ENCODE measurements at places on chromosomes 12 and 14. TPM values are rescaled to one million over a fixed set of nuclear protein-coding genes. Genes with fewer than 3 reads are reported as not detected.

The IL26 gene
- total RNA-seq, result not detected

The ATL1 gene
- 8.4 TPM for total RNA-seq

The EPYC gene
- not detected for total RNA-seq

The SDR9C7 gene
- total RNA-seq, result not detected

The TAS2R20 gene
- 1.3 TPM for total RNA-seq

GRCh38 chr12:2212971-2213869 lies 160.4 kb downstream of the CACNA1C start:
- no peaks in the 10 kb centered on the region for H3K27me3 ChIP-seq
- H3K27ac ChIP-seq, result no peak overlapping the region
- H3K4me3 ChIP-seq, result no peak overlapping the region
- no peak for DNase-seq

- H3K27ac ChIP-seq, result no peak overlapping the region
- no peaks in the 10 kb centered on the region for H3K4me1 ChIP-seq
- H3K36me3 ChIP-seq, result no peaks in the 10 kb centered on the region
- no peak for DNase-seq
- H3K27me3 ChIP-seq, result peaks cover 4% of the 10 kb centered on the region
Measured at GRCh38 chr12:94813314-94813713, 163.0 kb upstream of the TMCC3 start.

DNA sequence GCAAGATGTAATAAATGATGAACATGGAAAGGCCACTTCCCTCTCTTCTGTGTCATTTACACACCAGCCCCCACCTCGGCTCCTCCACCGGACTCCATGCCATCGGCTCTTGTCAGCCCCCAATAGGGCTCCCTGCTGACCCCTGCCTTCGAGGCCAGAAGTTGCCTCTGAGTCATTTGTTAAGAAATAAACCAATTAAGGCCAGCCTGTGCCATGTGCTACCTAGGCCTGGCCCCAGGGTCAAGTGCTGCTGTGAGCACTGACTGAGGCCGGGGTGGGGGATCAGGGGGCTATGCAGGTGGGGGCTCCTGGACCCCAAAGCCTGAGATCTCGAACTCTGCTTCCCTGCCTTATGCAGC lies 53.2 kb downstream of the TESC start:
- no peaks in the 10 kb centered on the region for H3K36me3 ChIP-seq
- DNase-seq, result no peak
- H3K4me1 ChIP-seq, result peaks cover 9% of the 10 kb centered on the region
- no peaks in the 10 kb centered on the region for H3K27me3 ChIP-seq
- no peak overlapping the region for H3K27ac ChIP-seq
- no peak overlapping the region for H3K4me3 ChIP-seq

- H3K27ac ChIP-seq, result no peak overlapping the region
- no peak overlapping the region for H3K4me3 ChIP-seq
- DNase-seq, result no peak
- H3K27me3 ChIP-seq, result no peaks in the 10 kb centered on the region
- peaks cover 53% of the 10 kb centered on the region for H3K36me3 ChIP-seq
- H3K4me1 ChIP-seq, result peaks cover 18% of the 10 kb centered on the region
Measured at GRCh38 chr14:23558346-23559009, 2.4 kb downstream of the THTPA start.

DNA sequence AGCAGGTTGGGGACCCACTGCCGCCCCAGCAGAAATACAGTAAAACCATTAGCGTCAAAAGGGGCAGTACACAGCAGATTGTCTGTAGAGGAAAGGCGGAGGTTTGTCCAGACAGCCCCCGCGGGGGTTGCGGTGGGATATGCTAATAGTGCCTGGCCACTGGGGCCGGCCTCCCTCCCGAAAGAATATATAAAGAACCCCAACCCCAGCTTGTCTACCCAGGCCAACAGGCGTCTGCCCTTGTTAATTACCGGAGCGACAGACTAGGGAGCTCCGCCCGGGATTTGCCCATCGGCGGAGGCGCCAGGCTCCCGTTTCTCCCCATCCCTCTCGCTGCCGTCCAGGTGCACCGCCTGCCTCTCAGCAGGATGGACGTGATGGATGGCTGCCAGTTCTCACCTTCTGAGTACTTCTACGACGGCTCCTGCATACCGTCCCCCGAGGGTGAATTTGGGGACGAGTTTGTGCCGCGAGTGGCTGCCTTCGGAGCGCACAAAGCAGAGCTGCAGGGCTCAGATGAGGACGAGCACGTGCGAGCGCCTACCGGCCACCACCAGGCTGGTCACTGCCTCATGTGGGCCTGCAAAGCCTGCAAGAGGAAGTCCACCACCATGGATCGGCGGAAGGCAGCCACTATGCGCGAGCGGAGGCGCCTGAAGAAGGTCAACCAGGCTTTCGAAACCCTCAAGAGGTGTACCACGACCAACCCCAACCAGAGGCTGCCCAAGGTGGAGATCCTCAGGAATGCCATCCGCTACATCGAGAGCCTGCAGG lies at the start of gene MYF5:
Gene MYF5, plus strand, starts transcription at position 217 of the 774 bp plus-strand sequence. Its CDS starts 152 bp downstream, at position 369.
- no peak within 1 kb of the TSS for H3K4me3 ChIP-seq
- no peaks in the 10 kb centered on the region for H3K4me1 ChIP-seq
- H3K27ac ChIP-seq, result no peak within 1 kb of the TSS
- DNase-seq, result no peak

DNA sequence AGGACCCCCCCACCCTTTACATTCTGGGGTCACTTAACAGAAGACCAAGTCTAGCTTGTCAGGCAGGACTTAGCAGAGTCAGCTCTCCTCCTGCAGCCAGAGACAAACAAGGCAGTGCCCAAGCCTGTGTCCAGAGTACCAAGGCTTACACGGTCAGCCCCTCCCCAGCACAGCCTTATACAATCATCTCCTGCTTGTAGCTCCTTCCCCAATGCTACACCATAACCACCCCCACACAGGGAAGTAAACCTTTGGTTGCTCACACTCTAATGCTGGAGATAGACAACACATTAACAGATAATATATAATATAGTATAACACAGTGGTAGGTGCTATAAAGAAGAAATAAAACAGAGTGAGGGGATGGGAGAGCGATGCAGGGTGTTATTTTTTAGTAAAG lies 175.4 kb upstream of the PWP1 start:
- no peak for DNase-seq
- no peaks in the 10 kb centered on the region for H3K4me1 ChIP-seq
- H3K36me3 ChIP-seq, result no peaks in the 10 kb centered on the region
- H3K27me3 ChIP-seq, result no peaks in the 10 kb centered on the region

DNA sequence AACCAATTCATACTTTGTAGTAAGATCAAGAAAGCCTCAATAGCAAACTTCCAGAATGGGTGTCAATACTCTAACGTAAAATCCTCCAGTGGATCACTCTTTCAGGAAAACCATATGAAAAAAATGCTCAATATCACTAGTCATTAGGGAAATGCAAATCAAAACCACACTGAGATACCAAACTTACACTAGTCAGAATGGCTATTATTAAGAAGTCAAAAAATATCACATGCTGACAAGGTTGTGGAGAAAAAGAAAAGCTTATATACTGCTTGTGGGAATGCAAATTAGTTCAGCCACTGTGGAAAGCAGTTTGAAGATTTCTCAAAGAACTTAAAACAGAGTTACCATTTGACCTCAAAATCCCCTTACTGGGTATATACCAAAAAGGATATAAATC lies 49.5 kb upstream of the ATXN7L3B start:
- H3K4me3 ChIP-seq, result no peak overlapping the region
- H3K27ac ChIP-seq, result no peak overlapping the region
- H3K27me3 ChIP-seq, result no peaks in the 10 kb centered on the region

DNA sequence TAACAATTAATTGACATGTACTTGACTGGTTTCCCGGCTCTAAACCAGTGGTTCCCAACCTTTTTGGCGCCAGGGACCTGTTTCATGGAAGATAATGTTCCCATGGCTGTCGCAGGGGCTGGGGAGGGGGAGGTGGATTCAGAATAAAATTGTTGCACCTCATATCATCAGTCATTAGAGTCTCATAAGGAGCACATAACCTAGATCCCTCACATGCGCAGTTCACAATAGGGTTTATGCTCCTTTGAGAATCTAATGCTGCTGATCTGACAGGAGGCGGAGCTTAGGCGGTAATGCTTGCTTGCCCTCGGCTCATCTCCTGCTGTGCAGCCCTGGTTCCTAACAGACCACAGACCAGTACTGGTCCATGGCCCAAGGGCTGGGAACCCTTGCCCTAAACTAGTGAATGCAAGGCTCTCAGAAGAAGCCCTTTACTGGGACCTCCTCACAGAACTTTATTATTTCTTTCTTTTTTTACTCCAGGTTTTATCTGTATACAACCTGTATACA lies 86.4 kb upstream of the SINHCAF start:
- no peaks in the 10 kb centered on the region for H3K4me1 ChIP-seq
- H3K4me3 ChIP-seq, result no peak overlapping the region
- no peaks in the 10 kb centered on the region for H3K27me3 ChIP-seq
- no peak for DNase-seq
- peaks cover 9% of the 10 kb centered on the region for H3K36me3 ChIP-seq

DNA sequence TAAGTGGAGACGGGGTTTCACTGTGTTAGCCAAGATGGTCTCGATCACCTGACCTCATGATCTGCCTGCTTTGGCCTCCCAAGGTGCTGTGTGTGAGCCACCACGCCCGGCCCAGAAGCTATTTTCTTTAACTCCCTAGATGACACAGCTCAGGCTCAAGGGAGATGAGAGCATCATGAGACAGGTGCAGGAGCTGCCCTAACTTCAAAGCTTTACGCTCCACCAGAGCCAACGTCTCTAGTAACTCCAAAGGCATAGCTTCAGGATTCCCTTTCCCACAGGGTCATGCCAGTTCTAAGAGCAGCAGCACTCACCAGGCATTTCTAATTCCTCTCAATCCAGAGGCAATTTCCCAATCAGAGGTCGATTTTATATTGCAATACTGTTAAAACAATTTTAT lies 21.0 kb downstream of the NDUFA12 start:
- peaks cover 7% of the 10 kb centered on the region for H3K36me3 ChIP-seq
- no peak for DNase-seq
- H3K27ac ChIP-seq, result no peak overlapping the region
- H3K27me3 ChIP-seq, result no peaks in the 10 kb centered on the region
- H3K4me3 ChIP-seq, result no peak overlapping the region
- H3K4me1 ChIP-seq, result no peaks in the 10 kb centered on the region

DNA sequence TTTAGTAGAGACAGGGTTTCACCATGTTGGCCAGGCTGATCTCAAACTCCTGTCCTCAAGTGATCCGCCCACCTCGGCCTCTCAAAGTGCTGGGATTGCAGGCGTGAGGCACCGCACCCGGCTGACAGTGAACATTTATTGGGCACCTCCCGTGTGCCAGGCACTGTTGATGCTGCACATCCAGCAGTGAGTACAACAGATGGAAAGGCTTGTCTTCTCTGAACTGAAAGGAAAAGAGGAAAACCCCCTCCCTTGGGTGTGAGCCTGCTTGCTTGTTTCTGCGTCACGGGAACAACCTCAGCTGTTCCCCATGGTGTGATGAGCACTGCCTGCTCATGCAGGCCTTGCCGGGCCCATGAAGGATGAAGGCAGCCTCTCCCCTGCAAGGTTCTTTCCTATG lies 39.5 kb downstream of the DGLUCY start:
- H3K36me3 ChIP-seq, result peaks cover 27% of the 10 kb centered on the region
- H3K4me3 ChIP-seq, result no peak overlapping the region
- no peak overlapping the region for H3K27ac ChIP-seq
- no peaks in the 10 kb centered on the region for H3K27me3 ChIP-seq

DNA sequence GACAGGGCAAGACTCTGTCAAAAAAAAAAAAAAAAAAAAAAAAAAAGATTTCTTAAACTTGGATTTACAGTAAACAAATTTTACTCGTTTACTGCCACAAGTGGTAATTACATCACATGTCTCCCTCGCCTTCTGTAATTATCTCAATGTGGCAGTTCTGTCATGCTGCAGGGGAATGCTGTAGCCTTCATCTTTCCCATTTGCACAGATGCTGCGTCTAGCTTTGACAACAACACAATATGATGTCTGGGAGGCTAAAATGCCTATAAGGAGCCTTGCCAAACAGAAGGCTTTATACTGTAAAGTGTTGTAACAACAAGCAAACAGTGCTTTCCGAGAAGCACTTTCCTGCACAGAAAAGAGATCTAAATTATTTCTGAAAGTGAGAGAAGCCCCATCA lies 48.7 kb downstream of the ESR2 start:
- DNase-seq, result no peak
- H3K4me3 ChIP-seq, result no peak overlapping the region
- H3K4me1 ChIP-seq, result no peaks in the 10 kb centered on the region
- H3K36me3 ChIP-seq, result no peaks in the 10 kb centered on the region
- no peaks in the 10 kb centered on the region for H3K27me3 ChIP-seq
